Esophagus muscularis mucosa (tissue), 4 donors: ENCODE measurements at places on chromosomes 4 and X. TPM values are rescaled to one million over a fixed set of nuclear protein-coding genes. Genes with fewer than 3 reads are reported as not detected.
A peak's percentile ranks its signal among the peaks of the same experiment; 100 is the strongest.

TEC gene
- 1.7 TPM for total RNA-seq

CENPVL2 gene
- not detected for total RNA-seq

PFKFB1 gene
- total RNA-seq = not detected

RNF175 gene
- total RNA-seq = 0.19 TPM

TCEAL7 gene
- total RNA-seq = 10.4 TPM

S100G gene
- total RNA-seq = not detected

SYTL5 gene
- total RNA-seq = not detected

DNA sequence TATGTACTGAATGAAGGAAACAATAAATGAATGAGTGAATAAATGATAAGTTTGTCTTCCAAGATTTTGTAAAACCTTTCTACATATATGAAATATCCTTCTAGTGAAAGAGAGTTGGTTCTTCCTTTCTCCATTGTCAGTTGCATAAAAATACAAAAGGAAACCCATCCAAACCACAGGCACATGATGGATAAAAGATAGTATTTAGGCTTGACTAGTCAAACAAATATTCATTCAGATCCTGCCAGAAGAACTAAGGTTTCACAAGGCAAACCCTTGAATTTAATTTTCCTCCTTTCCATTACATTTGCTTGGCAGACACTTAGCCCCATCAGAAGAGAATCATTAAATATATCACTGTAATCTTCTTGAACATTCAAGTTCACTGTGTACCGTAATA, 208.4 kb downstream of the COL25A1 start:
- H3K36me3 ChIP-seq = no peaks in the 10 kb centered on the region
- H3K27me3 ChIP-seq = no peaks in the 10 kb centered on the region
- no peak overlapping the region for H3K27ac ChIP-seq
- no peaks in the 10 kb centered on the region for H3K4me1 ChIP-seq

GRCh38 chr4:71259280-71259679, 79.5 kb upstream of the SLC4A4 start:
- H3K27me3 ChIP-seq = no peaks in the 10 kb centered on the region
- DNase-seq = no peak
- H3K4me3 ChIP-seq = no peak overlapping the region

DNA sequence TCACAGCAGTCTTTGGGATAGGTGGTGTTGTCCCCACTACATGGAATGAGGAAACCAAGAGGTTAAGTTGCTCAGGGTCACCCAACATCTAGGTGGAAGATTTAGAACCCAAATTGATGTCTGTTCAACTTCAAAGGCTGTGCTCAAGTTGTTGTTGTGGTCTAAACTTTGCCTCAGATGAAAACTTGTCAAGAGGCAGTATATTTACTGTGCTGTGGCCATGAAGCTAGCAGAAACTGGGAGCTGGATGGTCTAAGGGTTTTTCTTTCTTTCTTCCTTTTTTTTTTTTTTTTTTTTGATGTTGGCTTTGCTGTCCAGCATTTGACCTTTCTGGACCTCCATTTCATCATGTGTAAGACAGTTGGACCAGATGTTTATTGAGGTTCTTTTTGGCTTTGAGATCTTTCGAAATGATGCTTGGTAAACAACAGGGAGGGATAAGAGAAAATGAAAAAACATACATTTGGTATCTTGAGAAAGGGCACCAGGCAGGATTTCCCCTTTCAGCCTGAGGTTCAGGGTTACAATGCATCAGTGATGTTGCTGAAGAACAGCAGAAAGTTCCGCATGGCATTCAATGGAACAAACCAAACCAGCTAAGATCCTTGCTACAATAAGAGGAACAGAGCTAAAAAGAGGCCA, 166.2 kb upstream of the RPS6KA3 start:
- H3K4me3 ChIP-seq = no peak overlapping the region
- H3K27ac ChIP-seq = no peak overlapping the region
- H3K27me3 ChIP-seq = no peaks in the 10 kb centered on the region
- H3K36me3 ChIP-seq = no peaks in the 10 kb centered on the region
- no peak for DNase-seq

DNA sequence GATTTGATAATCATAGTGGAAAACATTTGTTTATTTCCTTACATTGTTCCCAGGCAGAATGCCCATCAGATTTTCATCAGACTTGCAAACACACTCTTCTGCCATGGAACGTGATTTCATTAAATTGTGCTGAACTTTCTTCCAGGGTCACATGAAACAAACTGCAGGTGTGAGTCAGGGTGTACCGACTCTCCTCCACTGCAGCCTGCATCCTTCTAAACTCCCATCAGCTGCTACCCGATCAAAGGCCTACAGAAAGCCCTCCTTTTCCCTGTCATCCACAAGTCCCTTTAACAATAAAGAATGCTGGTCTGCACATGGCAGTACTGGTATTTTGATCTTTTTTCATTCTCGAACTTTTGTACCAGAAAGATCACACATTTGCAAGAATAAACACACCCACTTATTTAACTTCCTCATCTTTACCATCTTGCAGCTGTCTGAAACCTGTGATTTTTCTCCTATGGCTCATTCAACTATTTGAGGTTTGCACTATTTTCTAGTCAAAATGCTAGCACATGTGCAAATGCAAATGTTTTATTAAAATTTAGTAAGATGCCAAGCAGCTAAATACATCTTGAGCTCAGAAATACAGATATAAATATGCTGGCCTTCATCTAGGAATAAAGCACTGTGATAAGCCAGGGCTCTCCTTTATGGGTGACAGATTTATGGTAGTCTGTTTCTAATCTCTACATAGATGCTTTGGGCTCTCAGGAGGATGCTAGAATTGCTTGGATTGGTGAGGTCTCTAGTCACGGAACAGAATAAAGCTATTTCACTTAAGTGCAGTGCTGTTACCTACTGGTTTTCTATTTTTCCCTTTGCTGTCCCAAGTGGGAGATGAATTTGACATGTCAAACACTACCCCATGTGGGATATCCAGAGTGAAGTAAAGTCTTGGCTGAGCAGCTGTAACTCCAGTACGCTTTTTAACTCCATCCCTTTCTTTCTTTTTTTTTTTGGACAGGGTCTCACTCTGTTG, 25.8 kb upstream of the ARHGAP24 start:
- H3K27ac ChIP-seq = no peak overlapping the region
- no peak overlapping the region for H3K4me3 ChIP-seq
- H3K36me3 ChIP-seq = no peaks in the 10 kb centered on the region
- peaks cover 11% of the 10 kb centered on the region for H3K4me1 ChIP-seq

DNA sequence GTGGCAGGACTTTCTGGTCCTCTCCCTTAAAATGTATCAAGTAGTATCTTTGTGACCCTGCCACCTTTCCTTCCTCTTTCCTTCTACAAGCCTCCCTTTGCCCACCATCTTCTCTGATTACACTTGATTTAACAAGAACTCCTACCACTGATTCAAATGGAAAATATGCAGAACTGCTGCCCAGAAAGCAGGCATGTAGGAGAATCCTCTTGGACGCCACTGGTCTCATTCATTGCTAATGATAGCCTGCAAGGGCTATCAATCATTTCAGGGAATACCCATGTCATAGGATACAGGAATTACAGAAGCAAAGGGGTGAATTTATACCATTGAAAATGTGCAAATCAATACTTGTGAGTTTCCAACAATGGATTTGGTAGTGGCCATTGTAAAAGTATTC, 294.6 kb upstream of the NRK start:
- no peak overlapping the region for H3K4me3 ChIP-seq
- no peak for DNase-seq
- no peaks in the 10 kb centered on the region for H3K36me3 ChIP-seq
- no peaks in the 10 kb centered on the region for H3K4me1 ChIP-seq

DNA sequence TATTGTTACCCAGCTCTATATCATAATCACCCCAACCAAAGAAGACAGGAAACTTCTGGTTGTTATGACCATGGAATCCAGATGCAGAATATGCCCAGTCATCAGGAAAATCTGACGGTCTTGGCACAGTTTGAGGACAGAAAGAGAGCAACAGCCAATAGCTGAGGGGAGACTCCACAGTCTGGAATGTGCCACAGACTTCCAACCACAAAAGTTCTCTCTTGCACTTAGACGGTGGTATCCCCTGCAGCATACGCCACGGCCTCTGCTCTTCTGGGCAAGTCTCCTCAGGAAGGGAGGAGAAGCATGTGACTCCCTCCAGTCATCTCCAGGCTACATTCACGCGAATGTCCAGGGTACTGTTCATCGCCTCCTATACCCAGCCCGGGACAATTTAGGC, 18.4 kb downstream of the ZNF827 start:
- H3K27me3 ChIP-seq = no peaks in the 10 kb centered on the region
- no peak for DNase-seq
- no peak overlapping the region for H3K4me3 ChIP-seq
- peaks cover 12% of the 10 kb centered on the region for H3K4me1 ChIP-seq

GRCh38 chrX:99495453-99495852, 914.6 kb downstream of the PCDH19 start:
- no peak for DNase-seq
- H3K4me1 ChIP-seq = no peaks in the 10 kb centered on the region

DNA sequence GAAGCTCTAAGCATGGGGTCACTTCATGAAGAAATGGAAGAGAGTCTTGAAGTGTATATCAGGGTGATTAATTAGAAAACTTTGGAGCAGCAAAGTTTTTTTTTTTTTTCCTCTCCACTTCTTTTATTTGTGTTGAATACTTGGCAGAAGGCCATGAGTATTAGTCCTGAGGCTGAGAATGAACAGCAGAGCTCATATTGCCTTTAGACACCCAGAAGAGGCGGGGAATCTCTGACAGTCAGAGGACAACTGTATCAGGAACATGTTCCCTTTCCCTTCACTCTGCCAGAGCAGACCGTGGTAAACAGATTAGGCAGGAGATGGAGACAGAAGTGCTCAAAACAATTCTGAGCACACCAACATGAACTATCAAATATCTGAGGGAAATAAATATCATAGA, 300.9 kb downstream of the FAM47A start:
- no peaks in the 10 kb centered on the region for H3K27me3 ChIP-seq
- H3K36me3 ChIP-seq = no peaks in the 10 kb centered on the region
- DNase-seq = no peak
- H3K4me3 ChIP-seq = no peak overlapping the region
- H3K27ac ChIP-seq = no peak overlapping the region

DNA sequence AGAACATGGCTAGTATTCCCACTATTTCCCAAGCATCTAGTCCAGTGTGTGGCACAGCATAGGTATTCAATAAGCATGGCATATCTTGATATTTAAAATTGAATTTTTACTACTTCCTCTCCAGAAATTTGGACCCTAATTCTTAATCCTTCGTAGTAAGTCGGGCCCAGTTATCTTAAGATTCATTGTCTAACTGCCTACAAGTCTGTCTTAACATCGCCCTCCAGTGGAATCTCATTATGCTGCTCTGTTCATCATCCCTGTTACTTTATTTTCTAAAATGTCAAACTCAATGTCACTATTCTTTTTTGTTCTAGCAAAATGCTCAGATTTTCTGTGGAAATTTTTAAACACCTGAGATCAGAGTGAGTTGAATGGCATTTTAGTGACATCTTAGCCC, 606.2 kb downstream of the KLHL13 start:
- H3K4me3 ChIP-seq = no peak overlapping the region
- H3K4me1 ChIP-seq = no peaks in the 10 kb centered on the region
- no peaks in the 10 kb centered on the region for H3K36me3 ChIP-seq
- H3K27ac ChIP-seq = no peak overlapping the region

- H3K36me3 ChIP-seq = no peaks in the 10 kb centered on the region
- H3K4me1 ChIP-seq = peaks cover 6% of the 10 kb centered on the region
- no peak overlapping the region for H3K27ac ChIP-seq
- no peak overlapping the region for H3K4me3 ChIP-seq
Observed at GRCh38 chr4:27094783-27095182, 234.1 kb downstream of the STIM2 start.

DNA sequence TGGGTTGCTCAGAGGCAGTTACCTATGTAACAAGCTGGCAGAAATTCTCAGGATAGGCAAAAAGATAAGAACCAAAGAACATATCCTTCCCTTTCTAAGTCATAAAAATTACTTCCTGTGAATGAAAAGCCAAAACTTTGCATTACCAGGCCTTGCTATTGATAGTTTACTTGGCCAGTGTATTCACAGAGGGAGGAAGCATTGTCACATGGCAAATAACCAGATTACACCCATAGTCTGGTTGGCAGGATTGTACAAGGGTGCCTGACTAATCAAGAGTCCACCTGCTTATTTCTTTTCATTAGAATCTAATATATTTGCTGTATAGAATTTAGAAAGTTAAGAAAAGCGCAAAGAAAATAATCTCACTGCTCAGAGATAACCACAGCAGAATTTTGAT, 14.1 kb downstream of the XIAP start:
- H3K36me3 ChIP-seq = no peaks in the 10 kb centered on the region
- H3K27me3 ChIP-seq = no peaks in the 10 kb centered on the region
- H3K27ac ChIP-seq = no peak overlapping the region
- H3K4me3 ChIP-seq = no peak overlapping the region
- peaks cover 7% of the 10 kb centered on the region for H3K4me1 ChIP-seq

- H3K27me3 ChIP-seq = no peaks in the 10 kb centered on the region
- H3K36me3 ChIP-seq = no peaks in the 10 kb centered on the region
- peak overlapping the region; percentile 0 for H3K4me3 ChIP-seq
- H3K4me1 ChIP-seq = peaks cover 50% of the 10 kb centered on the region
- H3K27ac ChIP-seq = no peak overlapping the region
Observed at GRCh38 chr4:20318001-20318908, 66.5 kb downstream of the SLIT2 start.

GRCh38 chr4:167052631-167053091, 181.6 kb downstream of the SPOCK3 start:
- no peak overlapping the region for H3K4me3 ChIP-seq
- no peak overlapping the region for H3K27ac ChIP-seq
- H3K27me3 ChIP-seq = no peaks in the 10 kb centered on the region
- DNase-seq = no peak

DNA sequence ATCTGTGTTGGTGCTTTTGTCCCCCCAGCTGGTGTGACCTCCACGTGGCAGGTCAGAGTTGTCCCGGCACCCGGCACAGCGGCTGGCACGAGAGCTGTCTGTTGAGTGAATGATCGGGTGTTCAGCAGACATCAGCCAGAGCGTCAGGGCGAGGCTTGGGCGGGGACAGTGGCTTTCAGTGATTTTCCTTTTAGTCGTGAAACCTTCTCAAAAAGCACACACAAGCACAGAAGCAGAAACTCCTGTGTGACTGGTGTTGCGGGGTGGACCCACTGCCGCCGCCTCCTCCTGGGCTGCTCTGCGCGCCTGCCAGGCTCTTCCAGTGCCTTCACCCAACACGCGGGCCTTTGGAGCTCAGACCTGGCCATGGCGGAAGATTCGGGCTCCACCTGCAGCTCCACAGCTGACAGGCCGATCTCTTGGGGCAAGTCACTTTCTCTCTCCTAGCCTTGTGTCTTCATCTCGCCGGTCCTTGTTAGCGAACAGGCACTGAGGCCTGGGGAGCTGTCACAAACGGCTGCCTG, 51.4 kb upstream of the HGFAC start:
- no peaks in the 10 kb centered on the region for H3K36me3 ChIP-seq
- H3K4me3 ChIP-seq = no peak overlapping the region
- H3K27me3 ChIP-seq = no peaks in the 10 kb centered on the region
- peaks cover 42% of the 10 kb centered on the region for H3K4me1 ChIP-seq
- no peak for DNase-seq

- no peaks in the 10 kb centered on the region for H3K27me3 ChIP-seq
- no peaks in the 10 kb centered on the region for H3K36me3 ChIP-seq
- no peaks in the 10 kb centered on the region for H3K4me1 ChIP-seq
- no peak for DNase-seq
Observed at GRCh38 chr4:136925203-136925602, 607.1 kb downstream of the PCDH18 start.
